Kasumi-1 (cell line): ENCODE measurements at places on chromosomes 3 and 15.

GRCh38 chr3:195820901-195821300 is 9.2 kb upstream of the MUC4 start:
- DNase-seq: no peak

DNA sequence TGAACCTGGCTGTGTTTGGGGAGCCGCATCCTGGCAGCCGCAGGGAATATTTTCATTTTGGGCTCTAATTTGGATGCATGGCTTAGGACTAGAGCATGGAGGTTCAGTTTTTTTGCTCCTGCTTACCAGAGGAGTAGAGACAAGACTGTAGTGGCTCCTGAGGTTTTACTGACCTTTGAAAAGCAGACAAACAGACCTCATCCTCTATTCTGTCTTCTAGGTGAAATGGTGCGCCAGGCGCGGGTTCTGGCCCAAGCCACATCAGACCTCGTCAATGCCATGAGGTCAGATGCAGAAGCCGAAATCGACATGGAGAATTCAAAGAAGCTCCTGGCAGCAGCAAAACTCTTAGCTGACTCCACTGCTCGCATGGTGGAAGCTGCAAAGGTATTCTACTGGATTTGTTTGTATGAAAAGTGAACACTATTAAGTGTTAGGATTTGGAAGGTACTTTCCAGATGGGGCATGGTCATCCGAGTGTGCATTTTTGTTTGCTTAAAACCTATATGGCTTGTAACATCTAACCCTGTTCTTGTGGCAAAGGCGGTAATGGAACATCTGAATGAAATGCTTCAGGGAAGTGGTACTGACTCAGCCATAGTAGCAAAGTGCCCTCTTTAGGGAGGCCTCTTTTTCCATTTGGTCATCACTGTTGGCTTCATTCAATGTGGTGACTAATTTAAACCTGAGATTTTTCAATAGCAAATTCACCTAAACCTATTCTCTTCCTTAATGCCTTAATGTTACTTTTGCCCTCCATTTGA is 330.7 kb upstream of the TPM1 start:
- DNase-seq: no peak

DNA sequence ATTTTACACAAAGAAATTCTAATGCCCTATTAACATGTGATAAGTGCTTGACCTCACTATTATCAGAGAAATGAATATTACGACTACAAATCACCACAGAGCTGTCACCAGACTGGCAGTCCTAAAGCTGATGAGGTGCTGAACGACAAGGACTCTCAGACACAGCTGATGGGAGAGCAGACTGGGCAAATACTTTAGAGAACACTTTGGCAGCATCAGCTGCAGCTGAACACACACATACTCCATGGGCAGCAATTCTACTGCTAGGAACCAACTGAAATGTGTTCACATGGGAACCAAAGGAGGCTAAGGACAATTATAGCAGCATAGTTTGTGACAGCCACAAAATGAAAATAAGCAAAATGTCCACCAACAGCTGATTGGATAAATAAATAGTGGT is 45.5 kb downstream of the SUSD5 start:
- no peak for DNase-seq

DNA sequence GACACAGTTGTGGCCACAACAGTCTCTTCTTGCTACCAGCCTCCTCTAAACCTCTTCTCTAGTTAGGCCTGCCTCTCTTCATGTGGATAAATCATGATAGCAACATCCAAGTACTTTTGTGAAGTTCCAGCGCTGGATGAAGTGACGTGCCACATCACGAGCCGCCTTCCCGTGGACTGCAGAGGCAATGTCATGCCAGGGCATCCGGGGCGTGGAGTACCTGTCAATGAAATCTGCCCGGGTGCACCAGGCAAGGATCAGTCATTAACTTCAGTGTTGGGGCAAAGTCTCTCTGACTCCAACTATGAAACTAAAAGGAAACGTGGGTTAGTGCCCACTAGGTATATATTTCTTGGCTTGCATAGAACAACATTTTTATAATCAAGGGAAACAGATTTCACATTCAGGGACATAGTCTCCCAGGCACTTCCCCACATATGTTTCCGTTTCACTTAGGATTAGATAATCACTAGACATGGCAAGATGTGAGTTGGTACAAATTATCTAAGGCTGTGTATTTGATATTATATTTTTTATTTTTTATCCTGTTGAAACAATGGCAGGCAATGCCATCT is 133.6 kb downstream of the PLD1 start:
- DNase-seq: no peak

GRCh38 chr15:66658044-66658443 is 44.0 kb upstream of the SMAD6 start:
- no peak for DNase-seq

GRCh38 chr15:62275831-62276230 is 110.7 kb upstream of the C2CD4B start:
- DNase-seq: no peak

DNA sequence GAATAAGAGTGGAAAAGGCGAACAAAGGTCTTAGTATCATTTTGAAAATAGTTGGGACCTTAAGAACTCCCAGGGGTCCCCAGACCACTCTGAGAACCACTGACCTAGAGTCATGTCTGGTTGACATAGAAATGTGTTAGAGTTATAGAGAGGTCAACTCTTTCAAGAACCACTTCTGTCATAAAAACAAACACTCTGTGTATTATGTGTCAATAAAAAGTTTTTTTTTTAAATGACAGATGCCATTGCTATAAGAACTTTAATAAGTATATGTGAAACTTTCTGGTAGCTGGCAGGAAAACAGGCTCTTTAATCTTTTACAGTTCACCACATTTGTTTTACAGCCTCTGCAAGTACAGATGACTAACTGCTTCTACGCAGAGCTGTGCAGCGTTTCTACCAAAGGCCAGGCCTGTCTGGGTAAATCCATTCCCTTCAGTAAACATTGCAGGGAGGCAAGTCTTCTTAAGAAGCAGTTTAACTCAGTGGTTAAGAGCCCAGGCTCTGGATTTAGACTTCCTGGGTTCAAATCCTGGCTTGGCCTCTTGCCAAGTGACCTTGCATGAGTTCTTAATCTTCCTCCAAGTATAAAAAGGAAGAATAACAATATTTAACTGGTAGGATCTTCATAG is 56.6 kb downstream of the RFTN1 start:
- DNase-seq: no peak

DNA sequence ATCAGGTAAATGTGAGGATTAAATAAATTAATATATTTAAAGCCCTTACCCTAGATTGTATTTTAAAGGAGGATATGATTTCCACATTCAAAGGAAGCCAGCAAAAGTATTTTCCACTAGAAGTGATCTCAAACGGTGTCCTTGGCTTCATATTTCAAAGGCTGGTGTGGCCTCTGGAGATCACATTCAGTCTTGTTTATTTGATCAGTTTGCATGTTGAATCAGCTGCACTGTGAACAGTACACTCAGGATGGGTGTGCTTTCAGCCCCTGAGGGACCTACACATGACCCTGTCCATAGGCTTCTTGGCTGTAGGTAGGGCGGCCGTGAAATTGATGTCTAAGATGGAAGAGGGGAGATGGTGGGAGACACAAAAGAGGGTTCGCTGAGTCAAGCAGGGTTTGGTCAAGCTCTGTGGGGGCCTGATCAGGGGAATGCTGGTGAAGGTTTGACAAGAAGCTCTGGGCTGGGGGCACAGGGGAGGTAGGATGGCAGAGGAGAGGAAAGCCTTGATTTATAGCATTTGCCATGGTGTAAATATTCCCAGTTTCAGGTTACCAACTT is 21.9 kb downstream of the CYP8B1 start:
- DNase-seq: no peak

DNA sequence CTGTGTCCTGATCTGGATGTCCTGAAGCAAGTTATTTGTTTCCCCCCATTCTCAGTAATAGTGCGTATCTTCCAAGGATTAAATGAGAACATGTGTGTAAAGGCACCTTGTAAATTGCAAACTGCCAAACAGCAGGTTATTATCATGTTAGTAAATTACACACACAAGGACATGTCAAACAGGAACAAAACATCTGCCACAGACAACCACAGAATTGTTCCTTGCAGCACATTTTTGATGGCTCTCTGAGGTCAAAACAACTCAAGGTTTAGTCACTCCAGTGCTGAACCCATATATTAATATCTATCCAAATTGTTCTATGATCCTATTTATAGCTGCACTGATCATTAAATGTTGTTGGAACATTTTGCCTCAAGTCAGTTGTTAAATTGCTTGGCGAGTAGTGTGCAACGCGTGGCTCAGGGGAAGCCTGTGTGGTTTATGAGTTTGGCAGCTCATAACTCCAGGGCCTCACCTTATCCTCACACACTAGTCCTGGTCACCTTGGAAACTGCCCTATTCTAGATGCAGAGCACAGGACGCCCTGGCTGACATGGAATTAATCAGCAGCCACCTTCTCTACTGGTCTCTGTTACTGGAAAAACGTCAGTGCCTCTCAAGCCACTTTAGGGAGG is 46.3 kb upstream of the CDV3 start:
- no peak for DNase-seq

DNA sequence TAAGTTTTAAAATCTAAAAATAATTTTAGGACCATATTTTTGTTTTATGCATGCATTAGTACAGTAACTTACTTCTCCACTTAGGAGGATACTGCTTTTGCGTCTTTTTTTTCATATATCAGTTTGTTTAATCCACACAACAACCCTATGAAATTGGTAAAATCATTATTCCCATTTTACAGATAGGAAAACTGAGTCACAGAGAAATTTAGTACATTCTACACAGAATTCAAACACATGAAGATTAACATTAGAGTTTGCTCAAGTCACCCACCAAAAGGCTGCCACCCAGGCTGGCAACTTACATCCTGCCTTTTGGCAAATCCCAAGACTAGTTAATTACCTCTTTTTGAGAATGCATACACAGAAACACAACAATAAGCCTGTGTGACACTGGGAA is 28.7 kb downstream of the TNIK start:
- DNase-seq: no peak

GRCh38 chr3:158085931-158086330 is 20.3 kb downstream of the SHOX2 start:
- no peak for DNase-seq

DNA sequence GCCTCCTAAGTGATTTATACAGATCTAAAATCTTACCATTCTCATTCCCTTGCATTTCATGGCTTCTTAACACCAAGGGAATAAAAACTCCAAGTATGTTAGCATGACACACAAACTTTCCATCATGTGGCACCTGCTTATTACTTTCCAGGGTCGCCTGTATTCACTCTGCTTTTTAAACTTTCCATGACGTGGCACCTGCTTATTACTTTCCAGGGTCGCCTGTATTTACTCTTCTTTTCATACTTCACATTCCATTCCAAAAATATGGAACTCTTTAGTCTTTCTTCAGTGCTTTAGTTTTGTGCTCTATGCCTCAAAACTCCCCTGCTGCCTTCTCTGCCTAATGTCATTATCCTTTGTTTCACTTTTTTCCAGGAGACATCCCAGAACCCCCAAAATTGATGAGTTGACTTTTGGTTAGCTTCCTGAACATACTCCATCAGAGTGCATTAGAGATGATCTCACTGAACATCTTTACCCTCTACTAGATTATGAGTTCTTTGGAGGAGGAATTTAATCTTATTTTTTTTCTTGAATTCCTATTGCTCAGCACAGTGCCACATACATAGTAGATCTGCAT is 47.0 kb downstream of the CALML4 start:
- no peak for DNase-seq

DNA sequence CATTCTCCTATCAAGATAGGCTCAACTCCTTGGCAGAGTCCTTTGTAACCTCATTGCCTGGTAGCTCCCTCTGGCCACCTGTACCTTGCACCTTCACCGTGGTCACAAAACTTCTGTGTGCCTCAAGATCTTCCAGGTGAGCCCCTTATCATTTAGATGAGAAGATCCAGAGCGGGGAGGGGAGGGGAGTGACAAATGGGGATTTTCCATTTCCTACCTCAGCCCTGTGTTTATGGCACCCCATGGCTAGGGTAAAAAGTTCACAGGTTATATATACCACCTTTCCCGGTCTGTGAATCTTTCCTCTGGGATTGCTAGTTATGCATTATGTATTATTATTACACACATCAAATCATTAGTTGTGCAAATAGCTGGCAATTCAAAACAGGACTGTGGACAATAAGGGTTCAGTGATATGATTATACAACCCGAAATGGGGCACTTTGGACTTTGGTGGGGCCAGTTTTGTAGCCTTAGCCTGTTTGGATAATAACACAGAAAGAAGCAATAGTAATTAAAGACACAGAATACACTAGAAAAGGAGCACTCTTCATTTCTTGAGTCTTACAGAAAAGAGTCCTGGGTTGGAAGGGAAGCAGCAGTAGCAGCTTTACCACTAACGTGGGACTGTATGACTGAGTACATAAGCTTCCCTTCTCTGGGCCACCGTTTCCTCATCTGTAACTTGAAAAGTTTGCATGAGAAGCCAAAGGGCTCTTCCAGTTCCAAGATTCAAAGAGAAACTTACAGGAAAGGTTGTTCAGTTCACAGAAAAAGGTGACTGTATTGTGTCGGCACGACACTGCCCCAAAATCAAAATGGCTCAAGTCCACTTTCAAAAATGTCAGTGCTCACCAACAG is 7.1 kb downstream of the TLE3 start:
- no peak for DNase-seq

- no peak for DNase-seq
Measured at GRCh38 chr15:70302360-70302759, 204.6 kb upstream of the TLE3 start.

DNA sequence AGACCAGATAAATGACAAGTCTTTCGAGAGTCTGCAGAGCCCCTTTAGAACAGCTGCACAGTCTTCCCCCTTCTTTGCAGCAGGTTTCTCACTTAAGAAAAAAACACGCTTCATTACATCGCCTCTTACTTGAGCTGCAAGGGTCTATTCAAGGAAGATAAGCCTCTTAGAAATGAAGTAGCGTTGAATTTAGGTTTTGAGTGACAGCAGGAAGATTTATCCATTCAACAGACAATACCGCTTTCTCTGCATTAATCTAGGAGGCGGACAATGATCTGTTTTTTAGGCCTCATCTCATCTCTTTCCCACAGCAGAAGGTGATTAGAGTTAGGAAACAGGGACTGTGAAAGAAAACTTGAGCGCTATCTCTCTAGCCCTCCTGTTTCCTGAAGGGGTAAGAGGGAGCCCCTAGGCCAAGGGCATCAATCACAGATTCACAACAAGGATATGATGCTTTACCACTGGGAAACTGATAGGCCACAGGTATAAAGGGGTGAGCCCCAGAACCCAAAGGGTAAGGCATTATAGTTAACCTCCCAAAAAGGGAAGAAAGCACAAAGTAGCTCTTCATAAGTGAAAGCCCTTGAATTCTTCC is 84.3 kb downstream of the MECOM start:
- DNase-seq: no peak
